NCI-H526 treated with DMSO at 0.1 percent for 48 hours (cell line): ENCODE measurements at places on chromosomes 11 and 22.

- DNase-seq = no peak
Observed at GRCh38 chr11:92841719-92842118, 127.7 kb upstream of the MTNR1B start.

- DNase-seq = no peak
Observed at GRCh38 chr22:29457730-29458129, 19.3 kb downstream of the RFPL1 start.

- DNase-seq = no peak
Observed at GRCh38 chr22:37077802-37078448, 26.4 kb downstream of the KCTD17 start.

DNA sequence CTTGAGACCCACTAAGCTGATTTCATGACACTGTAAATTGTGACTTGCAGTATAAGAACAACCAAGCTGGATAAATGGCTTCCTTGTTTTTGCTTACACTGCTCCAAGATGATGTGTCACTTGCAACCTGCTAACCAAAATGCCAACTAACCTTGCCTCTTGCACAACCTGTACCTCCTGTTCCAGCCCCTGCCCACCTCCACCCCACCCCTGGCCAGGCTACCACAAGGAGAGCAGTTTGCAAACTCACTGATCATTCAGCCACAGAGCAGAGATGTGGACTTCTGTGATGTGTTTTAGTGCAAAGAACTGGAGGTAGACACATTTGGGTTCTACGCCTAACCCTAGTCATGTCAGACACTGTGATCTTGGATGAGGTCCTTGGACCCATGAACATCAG is 4.3 kb upstream of the APOL6 start:
- DNase-seq = no peak

GRCh38 chr11:44992181-44992582 is 41.5 kb upstream of the TP53I11 start:
- no peak for DNase-seq

GRCh38 chr11:89484896-89485295 is 6.3 kb downstream of the NOX4 start:
- no peak for DNase-seq

DNA sequence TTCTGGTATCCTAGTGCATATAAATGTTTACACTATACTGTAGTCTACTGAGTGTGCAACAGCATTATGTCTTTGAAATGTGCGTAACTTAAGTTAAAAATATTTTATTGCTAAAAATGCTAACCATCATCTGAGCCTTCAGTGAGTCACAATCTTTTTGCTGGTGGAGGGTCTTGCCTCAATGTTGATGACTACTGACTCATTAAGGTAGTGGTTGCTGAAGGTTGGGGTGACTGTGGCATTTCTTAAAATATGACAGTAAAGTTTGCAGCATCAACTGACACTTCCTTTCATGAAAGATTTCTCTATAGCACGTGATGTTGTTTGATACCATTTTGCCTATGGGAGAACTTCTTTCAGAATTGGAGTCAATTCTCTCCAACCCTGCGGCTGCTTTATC is 8.5 kb upstream of the CREBZF start:
- no peak for DNase-seq

DNA sequence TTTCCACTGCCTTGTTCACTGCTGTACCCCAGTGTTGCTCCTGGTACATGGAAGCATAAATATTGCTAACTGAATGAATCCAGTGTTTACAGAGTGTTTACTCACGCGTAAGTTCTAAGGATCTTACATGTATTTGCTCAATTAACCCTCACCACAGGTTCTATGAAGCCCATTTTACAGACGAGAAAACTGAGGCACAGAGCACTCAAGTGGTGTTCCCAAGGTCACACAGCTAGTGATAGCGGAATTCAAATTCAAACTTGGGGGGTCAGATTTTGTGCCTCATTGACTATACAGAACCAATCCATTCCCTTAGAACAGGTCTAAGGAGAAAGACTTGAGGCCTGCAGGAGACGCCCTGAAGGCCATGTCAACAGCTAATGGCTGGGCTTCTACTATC is 72.3 kb downstream of the PLEKHA7 start:
- DNase-seq = no peak

- no peak for DNase-seq
Observed at GRCh38 chr11:61297746-61298145, 2.6 kb upstream of the VWCE start.

DNA sequence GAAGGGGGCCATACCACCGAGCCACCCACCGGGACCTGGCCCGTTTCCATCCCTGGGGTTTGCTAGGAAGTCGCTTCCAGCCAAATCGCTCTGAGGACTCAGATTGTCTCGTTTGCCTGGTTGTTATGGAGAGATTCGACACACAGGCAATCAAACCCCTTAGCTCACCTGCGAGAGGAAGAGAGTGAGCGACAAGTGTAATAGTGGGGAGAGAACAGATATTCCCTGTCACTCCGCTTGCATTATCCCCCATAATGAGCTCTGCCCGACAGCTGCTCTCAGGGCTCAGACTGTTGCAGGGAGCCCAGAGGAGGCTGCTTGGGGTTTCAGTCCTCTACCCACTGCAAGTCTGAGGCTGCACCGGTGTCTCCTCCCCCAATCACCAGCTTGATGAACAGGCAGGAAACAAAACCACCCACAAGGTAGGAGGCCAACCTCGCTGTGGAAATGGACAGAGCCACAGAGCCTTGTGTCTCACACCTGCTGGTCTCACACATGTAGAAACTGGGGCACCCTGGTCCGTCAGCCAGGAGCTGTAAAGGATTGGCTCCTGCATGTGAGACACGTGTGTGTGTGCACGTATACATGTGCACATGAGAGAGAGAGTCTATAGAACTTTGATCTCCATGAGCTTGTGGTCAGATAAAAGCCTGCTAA is 351.1 kb downstream of the BUD13 start:
- no peak for DNase-seq

- DNase-seq = no peak
Observed at GRCh38 chr22:45226503-45227186, 14.0 kb downstream of the KIAA0930 start.

GRCh38 chr11:110479108-110480101 is 49.7 kb downstream of the FDX1 start:
- peak; percentile 27 for DNase-seq

DNA sequence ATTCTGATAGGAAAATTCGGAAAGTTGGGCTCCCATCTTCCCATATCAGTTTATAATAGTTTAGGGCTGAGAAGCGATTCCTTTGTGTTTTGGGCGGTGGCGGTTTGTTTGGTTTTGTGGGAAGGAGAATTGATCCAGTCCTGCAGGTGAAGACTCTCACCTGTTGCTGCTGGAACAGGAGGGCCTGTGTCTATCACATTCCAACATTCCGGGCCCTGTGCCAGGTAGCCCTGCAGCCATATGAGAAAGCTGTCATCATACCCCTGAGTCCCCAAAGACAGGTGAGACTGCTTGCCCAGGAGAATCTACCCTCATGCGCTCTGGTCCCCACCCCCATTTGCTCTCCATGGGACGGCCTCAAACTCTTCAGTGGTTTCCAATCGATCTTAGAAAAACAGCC is 62.1 kb downstream of the TRAF6 start:
- DNase-seq = no peak

DNA sequence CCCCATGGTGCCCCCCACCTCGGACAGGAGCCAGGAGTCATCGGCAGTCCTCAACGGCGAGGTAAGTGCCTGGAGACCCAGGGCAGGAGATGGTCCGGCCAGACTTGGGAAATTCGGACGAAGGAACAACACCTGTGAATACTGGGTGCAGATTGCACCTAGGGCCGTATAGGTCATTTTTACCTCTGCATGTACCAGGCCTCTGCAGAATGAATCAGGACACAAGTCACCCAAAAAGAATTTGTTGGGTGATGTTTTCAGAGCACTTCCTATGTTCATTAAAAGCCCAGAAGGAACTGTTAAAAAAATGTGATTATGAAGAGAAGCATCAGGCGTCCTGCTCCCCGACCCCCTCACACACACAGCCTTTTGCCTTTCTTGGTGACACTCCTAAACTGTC is 93.9 kb downstream of the C11orf91 start:
- DNase-seq = no peak

DNA sequence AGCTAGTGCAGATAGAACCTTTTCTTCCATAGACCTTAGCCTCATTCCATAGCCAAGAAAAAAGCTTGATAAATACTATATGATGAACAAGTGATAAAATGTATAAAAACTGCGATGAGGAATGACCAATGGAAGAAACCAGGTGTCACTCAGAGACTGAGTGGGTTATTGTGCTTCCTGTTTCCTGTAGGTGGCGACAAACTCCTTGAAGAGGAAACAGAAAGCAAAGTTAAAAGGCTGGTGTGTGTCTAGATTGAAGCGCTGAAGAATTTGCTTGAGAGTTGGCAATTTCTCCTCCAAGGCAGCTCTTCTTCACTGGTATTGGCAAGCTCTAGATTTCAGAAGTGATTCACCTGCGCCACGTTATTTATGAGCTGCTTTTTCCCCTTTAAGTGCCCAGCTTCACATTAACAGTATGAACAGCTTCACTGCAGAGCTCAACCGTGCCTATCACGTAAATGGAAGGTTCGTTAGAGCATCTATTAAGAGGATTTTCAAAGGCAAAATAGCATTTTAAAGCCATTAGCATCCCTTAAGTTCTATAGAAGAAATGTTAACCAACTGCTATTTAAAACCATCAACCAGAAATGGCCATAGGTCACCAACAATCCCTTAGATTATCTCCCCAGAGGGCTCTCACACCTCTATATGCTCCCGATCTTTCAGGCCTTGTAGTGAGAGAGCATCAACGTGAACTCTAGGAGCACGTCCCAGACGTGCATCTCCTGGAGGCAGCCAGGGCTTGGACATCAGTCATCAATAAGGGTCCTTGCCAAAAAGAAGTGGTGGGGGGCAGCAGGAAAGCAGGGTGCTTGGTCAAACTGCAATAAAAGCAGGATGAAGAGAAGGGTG is 179.4 kb downstream of the CADM1 start:
- DNase-seq = peak; percentile 93

- DNase-seq = no peak
Observed at GRCh38 chr11:60761436-60762190, 4.9 kb downstream of the MS4A15 start.

DNA sequence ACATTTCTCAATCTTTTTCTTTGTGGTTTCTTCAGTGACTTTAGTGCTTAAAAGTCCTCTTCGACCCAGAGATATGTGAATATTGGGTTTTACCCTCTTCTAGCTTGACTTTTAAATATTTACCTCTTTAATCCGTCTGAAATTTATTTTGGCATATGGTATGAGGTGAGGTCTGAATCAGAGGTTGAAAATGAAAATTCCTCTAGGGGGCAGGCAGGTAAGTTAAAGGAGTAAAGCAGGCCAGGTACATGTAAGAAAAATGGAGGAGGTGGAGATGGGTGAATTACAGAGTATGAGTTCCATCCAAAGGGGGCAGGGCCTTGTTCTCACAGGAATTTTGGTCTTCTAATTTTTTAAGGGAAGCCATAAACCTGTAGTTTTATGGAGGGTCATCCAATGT is 263.8 kb upstream of the NARS2 start:
- no peak for DNase-seq

- no peak for DNase-seq
Observed at GRCh38 chr11:106998116-106998915, 20.0 kb downstream of the GUCY1A2 start.

GRCh38 chr11:95571718-95572260 is 217.8 kb downstream of the FAM76B start:
- peak; percentile 12 for DNase-seq

GRCh38 chr11:95325777-95326258 is 94.8 kb upstream of the SESN3 start:
- DNase-seq = peak; percentile 99
